Stimulated activated CD4-positive, alpha-beta T cell treated with anti-CD3 and anti-CD28 coated beads, Interleukin-2, amount 100 ng/mL, for 4 hours (primary cell): ENCODE measurements at places on chromosomes 5 and 9.

- no peak for DNase-seq
These were observed 83.2 kb upstream of the TAS2R1 start for GRCh38 chr5:9713356-9713755.

DNA sequence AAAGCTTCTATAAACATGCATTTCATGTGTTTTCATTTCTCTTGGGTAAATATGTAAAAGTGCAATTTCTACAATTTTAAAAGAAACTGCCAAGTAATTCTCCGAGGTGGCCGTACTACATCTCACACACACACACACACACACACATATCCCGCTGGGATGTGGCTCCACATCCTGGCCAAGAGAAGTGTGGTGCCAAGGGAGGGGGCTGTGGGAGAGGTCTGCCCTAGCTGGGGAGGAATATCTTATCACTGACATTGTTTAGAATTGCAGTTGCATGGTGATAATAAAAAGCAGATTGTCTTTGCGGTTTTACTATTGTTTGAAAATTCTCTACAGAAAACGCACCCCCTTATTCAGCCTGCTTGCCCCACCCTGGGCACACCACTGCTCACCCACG lies 558.4 kb downstream of the BNC2 start:
- DNase-seq = no peak

- DNase-seq = no peak
These were observed 41.3 kb downstream of the NTRK2 start for GRCh38 chr9:84710701-84711397.

- DNase-seq = no peak
These were observed 467.9 kb upstream of the DAB2 start for GRCh38 chr5:39892708-39893107.

- DNase-seq = no peak
These were observed 355.1 kb upstream of the TUSC1 start for GRCh38 chr9:26033336-26033735.

DNA sequence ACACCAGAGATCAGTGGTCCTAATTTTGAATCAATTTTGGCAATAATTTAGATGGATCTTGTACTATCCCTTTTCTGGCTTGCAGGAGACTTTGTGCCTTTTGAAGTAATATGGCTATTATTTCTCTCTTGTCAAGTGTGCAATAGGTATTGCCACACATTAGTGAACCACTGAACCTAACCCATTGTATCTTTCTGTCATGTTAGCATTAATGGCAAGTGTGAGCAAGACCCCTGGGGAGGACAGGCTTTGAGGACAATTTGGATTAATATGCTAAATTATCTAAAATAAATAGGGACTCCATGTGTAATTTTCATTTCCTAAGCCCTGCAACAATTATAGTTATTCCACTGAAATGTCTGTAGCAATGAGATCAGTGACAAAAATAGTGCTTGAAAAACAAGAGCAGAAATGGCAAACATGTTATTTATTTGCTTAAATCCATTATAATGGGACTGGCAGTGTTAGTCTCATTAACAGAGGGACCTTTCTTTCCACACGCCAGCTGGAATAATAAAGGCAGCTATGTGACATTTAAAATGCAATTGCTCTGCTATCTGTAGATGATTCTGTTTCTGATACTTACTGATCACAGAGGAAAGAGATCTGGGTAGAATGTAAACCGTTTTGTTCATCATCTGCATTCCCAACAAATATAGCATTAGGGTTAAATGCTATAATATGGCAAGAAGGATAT lies 753.3 kb upstream of the ZNF608 start:
- no peak for DNase-seq

DNA sequence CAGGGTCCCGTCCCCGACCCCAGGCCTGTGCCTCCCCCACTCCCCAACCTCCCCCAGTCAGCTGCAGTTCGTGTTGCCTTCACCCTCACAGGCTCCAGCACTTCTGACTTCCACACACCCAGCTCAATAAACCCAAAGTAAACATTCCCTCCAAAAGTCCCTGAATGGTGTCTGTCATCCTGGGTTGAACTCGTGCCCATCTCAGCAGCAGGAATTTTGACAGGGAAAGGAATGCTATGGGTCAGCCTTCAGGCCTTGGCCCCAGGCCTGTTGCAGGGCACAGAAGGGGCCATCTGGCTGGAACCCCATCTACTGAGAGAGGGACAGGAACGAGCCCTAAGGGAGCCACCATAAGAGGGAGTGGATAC lies 29.6 kb upstream of the CNOT6 start:
- no peak for DNase-seq

DNA sequence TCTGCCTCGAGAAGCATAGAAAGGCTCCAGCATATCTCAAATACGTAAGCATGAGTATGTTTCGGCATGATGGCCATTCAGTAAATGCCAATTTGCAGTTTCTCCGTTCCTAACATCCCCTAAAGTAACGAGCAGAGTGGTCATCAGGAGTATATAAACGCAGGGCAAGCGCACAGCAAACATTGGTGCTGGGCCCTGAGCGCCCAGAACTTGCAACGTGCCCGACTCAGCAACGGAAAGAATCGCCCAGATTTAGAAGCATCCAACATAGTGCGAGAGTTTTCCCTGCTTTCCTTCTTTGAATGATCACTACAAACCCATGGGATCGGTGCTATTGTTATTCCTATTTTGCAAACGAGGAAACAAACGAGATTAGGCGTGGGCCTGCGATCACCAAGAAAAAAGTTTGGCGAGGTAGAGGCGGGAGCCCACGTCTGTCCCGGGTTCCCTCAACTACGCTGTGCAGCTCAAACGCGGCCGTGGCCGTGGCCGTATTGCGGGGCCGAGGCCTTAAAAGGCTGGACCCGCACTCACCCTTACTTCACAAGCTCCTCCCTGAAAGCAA lies 505 bp downstream of the RPS14 start:
- no peak for DNase-seq

- DNase-seq = no peak
These were observed 125.9 kb downstream of the EHMT1 start for GRCh38 chr9:137744632-137745183.

- no peak for DNase-seq
These were observed 173.5 kb downstream of the SLC12A2 start for GRCh38 chr5:128257076-128257475.

DNA sequence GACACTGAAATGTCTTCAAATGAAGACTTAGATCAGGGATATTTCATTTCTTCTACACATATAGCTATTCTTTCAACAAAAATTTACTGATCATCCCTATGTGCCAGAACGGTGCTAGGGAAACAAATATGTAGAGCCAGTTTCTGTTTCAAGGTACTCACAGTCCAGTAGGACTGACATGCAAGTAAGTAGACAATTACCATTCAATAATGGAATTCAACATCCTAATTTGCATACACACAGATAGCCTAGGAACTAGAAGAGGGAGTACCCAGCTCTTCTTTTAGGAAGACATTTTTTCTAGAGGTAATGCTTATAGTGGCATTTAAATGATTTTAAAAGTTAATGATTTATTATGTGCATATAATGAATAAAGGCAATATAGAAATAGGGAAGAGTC lies 388.8 kb downstream of the ZSWIM6 start:
- no peak for DNase-seq
